Stimulated activated CD8-positive, alpha-beta memory T cell treated with anti-CD3 and anti-CD28 coated beads, Interleukin-4, amount 100 ng/mL, for 1 hour (primary cell): ENCODE measurements at places on chromosomes 5 and 9.

- DNase-seq: no peak
Measured at GRCh38 chr5:3342271-3343100, 253.1 kb upstream of the IRX1 start.

DNA sequence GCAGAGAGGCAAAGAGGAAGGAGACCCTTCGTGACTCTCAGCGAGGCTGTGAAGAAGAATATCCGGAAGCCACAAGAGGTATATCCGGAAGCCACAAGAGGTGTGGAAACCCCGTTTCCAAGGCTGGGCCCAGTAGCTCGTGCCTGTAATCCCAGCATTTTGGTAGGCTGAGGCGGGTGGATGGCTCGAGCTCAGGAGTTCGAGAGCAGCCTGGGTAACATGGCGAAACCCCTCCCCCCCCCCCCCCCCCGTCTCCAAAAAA is 612 bp upstream of the BBLN start:
- no peak for DNase-seq

- no peak for DNase-seq
Measured at GRCh38 chr5:130052752-130053151, 148.5 kb downstream of the CHSY3 start.

DNA sequence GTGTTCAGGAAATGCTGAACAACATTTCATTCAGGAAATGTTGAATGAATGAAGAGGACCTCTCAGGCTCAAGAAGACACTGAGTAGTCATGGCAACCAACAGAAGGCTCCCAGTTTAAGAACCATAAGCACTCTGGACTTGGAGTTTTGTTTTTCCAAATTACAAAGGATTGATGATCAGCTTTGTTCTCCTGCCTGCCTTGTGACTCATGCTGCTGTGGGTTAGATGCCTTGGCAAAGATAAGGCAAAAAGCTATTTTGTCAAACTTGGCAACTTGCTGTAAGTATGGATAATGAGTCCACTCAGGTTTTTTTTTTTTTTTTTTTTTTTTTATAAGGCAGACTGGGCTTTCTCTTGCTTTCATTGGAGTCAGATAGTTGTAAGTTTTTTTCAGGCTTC is 365.0 kb downstream of the TMEM232 start:
- no peak for DNase-seq

DNA sequence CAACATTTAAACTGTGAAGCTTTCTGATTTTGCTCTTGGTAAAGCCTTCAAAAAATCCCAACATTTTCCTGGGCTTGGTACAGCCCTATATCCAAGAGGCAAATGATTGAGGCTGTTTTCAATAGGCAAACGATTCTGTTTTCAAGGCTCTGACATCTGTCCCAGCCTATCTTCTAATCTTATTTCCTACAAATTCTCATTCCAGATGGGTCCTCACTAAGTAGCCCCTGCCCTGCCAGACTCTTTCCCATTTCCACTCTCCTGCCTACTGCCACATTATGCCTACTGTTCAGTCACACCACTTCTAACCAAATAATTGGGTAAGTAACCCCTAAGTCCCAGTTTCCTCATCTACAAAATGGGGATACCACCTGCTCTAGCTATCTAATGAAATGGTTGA is 3.5 kb downstream of the GBA2 start:
- no peak for DNase-seq

- peak; percentile 49 for DNase-seq
Measured at GRCh38 chr9:125126019-125126746, 17.1 kb downstream of the SCAI start.

DNA sequence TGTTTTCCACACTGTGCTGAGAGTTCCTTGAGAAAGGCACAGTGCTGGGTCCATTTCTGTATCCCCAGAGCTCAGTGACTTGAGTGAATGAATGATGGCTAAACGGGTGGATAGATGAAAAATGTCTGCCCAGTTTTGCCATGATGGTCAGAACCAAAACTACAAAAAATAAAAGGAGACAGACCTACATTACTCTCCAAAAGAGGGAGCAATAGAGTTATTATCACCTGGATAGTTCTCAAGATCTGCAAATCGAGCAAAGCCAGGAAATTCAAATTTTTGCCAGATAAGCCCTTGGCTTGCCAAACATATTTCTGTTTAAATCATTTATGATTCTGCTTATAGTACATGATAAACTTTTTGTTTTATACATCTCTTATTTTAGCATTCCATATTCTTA is 214.2 kb upstream of the ZNF462 start:
- no peak for DNase-seq

DNA sequence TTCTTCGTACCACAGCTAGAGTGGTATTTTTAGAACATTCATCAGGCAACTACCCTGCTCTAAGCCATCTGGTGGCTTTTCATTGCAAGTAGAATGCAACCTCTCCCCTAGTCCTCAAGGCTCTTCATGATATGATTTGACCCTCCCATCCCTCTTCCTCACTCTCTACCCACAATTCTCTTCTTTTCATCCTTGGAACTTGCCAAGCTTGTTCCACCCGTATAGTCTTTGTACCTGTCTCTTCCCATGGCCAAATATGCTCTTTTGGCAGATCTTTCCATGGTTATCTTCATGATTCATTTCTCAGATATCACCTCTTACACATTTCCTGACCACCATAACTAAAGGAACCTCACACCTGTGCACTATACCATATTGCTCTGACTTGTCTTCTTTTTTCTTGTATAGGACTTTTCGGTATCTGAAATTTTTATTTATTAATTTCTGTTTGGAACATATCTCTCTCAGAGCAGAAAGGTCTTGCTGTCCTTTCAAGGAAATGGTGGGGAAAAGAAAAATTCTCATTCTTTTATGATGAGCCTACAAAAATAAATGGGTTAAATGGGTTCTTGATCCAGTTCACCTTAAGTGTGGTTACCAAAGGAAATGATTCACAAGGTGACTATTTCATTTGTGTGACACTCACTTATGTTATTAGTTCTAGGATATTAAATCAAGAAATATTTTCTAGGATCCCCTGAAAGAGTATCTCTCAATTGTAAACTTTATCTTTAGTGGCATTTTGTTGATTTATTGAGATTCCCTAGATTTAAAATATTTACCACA is 3.7 kb upstream of the CD274 start:
- no peak for DNase-seq

- DNase-seq: no peak
Measured at GRCh38 chr5:139014726-139015125, 139.6 kb upstream of the LRRTM2 start.

- DNase-seq: no peak
Measured at GRCh38 chr5:115458416-115458815, 86.2 kb downstream of the FEM1C start.

DNA sequence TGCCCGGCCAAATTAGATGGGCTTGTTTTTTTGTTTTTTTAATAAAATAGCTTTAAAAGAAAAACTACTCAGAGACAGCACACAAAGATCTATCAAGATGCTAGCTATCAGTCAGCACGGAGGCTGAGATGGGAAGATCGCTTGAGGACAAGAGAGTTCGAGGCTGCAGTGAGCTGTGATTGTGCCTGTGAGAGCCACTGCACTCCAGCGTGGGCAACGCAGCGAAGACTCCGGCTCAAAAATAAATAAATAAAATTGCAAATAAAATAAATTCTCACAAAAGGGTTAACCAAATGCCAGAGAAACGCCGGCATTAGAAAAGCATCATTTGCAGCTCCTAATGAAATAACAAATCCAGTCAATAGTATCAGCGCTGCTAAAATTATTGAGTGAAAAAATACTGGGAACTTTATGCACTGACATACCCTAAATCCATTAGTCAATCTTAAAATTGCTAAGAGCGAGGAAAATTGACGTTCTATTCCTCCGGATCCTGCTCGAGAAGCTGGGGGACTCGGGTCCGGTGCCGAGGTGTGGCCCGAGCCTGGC is 681 bp downstream of the CPLANE1 start:
- no peak for DNase-seq

DNA sequence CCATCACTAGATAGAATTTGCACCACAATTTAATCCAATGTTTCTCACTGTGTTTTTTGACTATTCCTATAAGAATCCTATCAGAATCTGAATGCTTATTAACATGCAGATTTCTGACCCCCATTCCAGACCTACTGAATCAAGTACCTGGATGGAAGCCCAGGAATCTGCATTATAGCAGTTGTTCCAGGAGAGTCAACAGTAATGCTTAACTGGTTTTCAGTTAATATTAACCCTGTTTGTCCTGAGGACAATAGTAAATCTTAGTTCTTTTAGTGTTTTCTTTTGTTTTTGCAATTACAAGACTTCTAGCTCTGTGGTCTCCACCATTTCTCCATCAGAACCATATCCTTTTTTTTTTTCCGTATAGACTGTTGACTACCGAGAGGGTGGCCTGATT is 168.2 kb downstream of the SREK1 start:
- DNase-seq: no peak

DNA sequence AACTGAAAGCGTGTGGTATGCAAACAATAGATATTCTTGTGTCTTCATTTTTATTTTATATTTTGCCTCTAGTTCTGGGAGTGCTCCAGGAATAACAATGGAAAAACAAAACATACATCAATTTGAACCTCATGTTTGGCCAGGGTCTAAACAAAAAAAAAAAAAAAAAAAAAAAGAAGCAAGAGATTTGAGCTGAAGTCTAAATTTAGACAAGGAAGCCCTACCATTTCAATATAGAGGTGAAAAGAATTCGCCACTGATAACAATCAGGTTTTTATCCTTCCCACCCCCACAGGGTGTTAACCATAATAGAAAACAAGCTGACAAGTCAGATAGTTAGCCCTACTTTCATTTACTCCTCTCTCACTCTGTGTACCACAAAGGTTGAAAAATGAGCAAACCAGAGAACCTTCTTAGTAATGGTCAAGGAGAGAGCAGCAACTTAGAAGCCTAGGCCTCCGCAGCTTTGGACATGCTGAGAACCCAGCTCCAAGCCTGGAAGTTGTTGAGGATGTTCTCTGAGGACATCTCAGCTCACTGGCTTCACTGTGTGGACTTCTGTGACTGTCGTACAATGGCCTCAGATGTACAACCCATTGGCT is 118.2 kb upstream of the HMHB1 start:
- DNase-seq: no peak

DNA sequence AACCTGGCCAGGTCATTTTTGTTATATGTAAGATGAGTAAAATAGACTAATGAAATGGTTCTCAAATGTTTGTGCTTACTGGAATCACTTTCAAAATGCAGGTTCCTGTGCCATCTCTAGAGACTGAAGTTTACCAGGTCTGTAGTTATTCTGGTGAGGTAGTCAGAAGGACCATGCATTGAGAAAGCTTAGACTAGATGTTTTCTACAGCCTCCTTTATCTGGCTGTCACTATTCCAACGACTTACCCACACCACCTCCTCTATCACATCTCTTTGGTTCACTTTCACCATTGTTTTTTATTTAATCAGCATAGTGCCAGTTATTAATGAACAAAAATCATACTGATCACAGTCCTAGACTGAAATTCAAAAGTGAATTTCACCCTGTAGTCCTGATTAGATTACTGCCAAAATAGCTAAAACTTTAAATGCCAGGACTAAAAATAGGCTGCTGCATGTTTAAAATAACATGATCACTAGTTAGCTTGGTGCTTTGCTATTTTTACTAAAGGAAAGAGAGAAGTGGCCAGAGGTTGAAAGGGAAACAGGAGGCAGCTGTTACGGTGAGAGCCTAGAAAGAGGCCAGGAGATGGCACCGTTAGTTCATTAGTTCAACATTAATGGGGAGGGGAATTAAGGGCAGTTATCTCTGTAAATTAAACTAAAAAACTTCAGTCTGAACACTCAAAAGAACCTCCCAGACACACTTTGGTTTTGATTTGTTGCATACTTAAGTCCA is 13.9 kb upstream of the FNIP1 start:
- no peak for DNase-seq

- DNase-seq: no peak
Measured at GRCh38 chr5:122187426-122187825, 58.1 kb downstream of the ZNF474 start.

- DNase-seq: no peak
Measured at GRCh38 chr5:81513982-81514381, 120.0 kb upstream of the ACOT12 start.

DNA sequence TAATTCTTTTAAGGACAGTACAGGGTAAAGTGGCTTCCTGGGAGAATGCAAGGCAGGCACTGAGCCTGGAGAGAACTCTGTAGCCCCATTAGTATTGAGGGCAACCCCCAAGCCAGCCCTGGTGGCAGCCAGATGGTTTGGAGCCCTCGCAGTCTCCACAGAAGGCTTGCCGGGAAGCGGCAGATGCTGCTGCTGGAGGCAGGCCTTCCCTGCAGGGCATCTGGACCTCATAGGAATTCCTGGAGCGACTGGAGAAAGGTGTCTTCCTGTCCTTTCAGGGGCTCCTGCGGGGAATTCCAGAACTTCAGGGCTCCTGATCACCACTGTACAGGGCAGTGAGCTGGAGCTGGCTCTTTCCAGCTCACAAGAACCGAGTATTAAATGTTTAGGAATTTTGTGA is 167.5 kb downstream of the INSYN2B start:
- no peak for DNase-seq

DNA sequence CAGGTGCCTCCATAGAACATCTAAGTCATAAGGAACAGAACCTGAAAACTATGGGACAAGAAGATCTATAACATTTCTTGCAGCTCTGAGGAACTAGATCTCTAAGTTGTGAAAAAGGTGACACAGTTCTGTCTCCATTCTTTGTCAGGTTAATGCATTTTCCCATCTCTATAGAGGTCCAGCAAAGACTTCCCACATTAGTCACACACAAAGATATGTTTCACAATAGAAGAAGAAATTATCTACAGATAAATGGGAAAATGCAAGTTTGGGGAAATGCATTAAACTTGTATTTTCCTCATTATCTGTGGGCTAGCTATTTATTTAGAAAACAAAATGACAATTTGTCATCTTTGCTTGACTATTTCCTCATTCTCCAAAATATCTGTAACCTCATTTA is 458.6 kb upstream of the PAPPA start:
- no peak for DNase-seq

DNA sequence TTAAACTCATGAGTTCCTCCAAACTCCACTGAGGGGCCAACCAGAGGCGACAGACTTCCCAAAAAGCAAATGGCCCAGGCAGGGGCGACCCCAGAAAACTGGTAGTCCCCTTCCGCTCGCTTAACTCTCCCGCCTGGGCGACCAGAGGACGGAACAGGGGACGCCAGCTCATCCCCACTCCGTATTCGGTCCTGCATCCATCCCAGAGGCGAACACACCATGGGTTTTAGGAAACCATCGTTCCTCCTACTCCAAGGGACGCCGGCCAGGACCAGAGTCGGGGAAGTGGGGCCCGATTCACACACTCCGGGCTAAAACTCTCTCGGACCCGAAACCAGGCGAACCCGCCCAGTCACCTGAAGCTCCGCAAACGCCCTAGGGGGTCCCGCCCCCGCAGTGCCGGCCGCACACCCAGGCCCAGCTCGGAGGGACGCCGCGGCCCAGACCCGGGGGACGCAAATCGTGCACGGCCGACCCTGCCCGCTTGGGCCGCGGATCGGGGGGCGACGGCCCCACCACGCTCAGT is 478 bp downstream of the TEX10 start:
- no peak for DNase-seq

- DNase-seq: no peak
Measured at GRCh38 chr9:89754193-89754592, 149.4 kb downstream of the GADD45G start.

DNA sequence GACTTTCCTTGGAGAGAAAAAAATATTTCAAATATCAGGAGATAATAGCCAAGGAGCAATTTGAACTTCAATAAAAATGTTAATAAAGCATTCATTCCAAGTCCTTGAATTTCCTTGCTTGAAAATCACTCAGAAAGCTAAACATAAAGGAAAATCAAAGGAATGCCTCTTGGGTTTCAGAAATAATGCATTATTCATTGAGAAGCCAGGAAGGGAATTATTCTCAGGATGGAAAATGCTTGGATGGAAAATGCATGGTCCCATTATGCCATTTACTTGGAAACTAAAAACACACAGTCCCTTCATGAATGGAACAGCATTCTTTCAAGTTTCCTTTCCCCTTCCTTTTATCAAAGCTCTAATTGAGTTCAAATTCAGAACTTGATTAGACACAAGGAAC is 160.9 kb downstream of the LPAR1 start:
- no peak for DNase-seq
